ENCODE measurements at places on chromosomes 3 and 15.

- DNase-seq: no peak
These were observed 33.2 kb downstream of the SMAD6 start for GRCh38 chr15:66734961-66735908.

GRCh38 chr3:105907777-105908176, 39.0 kb upstream of the CBLB start:
- DNase-seq: no peak

DNA sequence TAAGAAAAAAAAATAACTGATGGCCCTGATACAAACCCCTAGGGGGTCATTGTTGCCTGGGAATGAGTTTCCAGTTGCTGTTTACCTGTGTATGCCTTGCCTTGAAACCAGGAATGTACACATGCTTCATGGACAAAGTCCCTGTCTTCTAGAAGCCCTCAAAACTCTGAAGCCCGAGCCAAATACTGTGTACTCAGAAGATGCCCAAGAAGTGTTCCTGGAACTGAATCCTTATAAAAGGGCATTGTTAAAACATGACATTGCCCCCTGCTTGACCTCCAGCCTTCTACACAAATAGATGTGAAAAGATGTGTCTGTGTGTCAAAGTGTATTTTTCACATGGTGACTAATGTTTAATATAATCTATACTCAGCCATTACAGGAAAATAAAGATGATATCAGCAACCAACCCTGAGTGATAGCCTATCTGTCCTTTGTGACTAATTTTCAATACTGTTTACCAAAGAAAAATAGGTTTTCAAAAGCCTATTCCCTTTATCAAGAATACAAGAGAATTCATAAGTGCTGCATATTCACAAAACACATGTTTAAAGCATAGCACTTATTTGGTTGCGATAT, 325.9 kb downstream of the MECOM start:
- DNase-seq: no peak

DNA sequence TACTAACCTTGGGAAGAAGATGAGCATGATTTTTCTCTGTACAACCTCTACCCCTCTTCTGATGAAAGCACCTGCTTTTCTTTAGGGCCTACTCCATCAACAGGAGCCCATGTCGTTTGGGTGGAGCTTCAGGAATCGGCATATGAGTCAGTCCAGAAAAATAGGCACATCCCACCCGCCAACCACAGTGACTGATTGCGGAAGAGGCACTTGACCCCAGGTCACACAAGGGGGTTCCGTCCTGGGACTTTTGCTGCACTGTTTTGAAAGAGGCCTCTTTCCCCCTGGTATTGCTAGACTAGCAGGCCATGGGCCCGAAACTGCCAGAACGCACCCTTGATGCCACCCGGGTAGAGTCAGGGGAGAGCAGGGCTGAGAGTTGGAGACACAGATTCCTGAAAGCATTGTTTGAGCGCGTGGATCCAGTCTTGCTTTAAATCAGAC, 19.3 kb upstream of the NRROS start:
- DNase-seq: peak; percentile 74

- DNase-seq: peak; percentile 35
These were observed 29.7 kb downstream of the EFCAB12 start for GRCh38 chr3:129398803-129399144.

DNA sequence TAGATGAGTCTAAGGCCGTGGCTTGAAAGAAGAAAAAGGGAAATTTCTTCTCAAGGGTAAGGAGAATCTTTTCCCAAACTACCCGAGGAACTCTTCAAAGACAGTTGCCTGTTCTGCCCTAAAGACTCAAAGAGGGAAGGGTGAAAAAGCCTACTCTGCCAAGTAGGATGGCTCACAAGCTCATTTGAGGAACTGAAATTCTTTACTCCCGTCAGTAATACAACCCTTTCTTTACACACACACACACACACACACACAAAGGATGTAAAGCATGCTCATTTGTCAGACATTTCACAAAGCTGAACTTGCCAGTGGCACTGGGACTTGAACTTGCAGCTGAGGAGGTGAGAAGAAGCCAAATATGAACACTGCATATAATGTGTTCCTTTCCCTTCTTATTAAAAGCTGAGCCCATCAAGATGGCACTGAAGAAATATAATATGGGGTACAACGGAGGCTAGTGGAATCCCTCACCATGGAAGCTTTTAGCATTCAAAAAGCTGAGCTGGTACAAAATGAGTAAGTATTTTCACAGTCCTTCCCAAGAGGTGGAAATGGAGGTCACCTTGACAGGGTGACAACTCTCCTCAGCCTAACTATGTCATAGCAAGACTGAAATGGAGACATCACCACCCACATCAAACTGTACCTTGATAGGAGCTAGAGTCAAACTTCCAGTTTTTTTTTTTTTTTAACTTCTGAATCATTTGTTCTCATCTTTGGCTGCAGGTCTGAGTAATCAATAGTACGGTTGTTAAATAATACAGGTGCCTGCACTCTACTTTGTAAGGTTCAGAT, 57.6 kb downstream of the TAFA4 start:
- no peak for DNase-seq

DNA sequence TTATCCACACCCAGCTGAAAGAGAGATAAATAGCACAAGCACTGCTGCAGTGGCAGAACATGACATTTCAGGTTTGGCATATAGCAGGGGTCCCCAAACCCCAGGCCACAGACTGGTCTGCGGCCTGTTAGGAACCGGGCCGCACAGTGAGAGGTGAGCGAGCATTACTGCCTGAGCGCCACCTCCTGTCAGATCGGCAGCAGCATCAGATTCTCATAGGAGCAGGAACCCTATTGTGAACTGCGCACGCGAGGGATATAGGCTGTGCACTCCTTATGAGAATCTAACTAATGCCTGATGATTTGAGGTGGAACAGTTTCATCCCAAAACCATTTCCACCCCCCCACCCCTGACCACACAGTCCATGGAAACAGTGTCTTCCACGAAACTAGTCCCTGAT, 54.6 kb downstream of the CCR4 start:
- DNase-seq: peak; percentile 48

DNA sequence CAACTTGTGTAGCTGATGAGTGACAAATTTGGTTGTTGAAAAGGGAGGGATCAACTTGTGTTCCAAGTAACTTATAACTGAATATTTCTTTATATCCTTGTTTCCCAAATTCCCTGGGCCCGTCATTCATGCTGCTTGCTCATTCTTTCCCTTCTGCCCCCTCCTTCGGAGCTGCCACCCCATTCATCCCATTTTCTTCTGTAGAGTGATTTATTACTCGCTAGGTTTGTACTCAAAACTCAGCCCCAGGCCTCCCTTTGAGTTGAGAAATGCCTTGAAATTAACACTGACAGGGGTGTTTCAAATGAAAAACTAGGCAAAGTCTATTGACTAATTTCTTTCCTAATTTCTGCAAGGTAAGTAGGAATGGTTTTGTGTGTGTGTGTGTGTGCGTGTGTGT, 277.4 kb upstream of the SLCO3A1 start:
- DNase-seq: no peak

GRCh38 chr3:61778095-61778494, 216.7 kb downstream of the PTPRG start:
- no peak for DNase-seq

DNA sequence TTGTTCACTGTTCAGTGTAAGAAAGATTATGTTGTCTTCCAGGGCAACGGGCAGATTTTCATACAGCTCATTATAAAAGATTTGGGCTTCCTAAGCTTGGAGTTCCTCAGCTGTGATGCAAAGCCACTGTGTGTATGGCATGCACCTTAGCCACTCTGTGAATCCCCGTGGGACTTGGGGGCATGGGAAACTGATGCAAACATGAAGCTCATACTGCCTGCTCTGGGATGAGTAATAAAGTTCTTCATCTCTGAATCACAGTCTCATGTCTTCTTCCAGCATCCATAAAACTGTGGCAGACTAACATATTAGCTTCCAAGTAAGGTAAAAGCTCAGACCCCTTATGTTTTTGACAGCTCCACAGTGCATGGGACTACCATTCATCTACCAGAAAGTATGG, 154.3 kb upstream of the RORA start:
- DNase-seq: no peak

DNA sequence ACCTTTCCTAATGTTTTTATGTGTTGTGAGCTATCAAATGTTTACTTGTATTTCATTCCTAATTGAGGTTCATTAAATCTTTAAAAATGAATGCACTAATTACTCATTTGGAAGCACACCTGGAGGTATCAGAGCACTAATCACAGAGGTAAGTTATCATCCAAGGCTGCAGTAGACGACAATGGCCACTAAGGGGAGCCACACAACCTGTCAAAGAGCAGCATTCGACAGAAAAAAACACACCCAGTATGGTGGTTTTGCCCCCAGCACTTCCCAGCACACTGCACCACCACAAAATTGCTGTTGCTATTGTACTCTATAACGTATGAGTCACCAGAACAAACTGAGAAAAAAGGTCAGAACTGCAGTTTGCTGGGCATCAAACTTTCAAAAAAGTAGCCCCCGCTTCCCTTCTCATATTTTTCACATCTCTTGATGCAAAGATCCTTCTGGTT, 205.9 kb upstream of the IGF1R start:
- DNase-seq: peak; percentile 72

GRCh38 chr3:84547971-84548970, 410.5 kb upstream of the CADM2 start:
- DNase-seq: no peak
